NCI-H345 (cell line): ENCODE measurements at places on chromosomes 7 and 10.

GRCh38 chr10:130300608-130301020, 164.4 kb downstream of the GLRX3 start:
- DNase-seq, result no peak

DNA sequence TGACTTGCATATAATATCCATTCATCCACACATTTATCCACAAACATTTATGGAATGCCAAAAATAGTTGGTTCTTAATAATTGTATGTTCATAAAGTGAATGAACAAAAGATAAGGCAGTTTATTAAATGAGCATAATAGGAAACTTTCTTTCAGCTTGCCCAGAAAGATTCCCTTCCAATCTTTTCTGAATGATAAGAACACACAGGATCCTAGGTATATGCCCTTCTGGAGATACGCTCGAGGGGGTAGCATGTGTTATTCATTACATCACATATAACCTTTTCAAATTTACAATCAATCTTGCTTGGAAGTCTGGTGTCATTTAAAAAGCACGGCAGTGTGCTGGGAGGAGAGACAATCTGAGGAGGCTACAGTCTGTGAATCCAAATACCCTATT, 80.4 kb upstream of the PDK4 start:
- no peak for DNase-seq

DNA sequence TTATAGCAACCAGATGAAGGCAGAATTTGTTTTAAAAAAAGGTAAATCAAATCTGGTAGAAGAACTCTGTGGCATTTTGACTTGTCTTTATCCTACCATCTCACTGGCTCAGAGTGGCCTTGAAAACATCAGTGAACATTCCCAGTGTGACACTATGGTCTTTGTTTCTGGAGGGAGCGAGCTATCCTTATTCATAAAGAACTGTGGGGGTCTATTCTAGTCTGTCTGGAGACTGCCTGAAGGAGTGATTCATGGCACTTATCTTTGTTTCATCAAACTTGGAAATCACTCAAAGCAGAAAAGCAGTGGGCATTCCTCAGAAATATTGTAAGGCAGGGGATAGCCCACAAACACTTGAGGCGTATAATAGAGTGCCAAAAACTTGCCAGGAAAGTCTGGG, 719.1 kb downstream of the PCDH15 start:
- no peak for DNase-seq

DNA sequence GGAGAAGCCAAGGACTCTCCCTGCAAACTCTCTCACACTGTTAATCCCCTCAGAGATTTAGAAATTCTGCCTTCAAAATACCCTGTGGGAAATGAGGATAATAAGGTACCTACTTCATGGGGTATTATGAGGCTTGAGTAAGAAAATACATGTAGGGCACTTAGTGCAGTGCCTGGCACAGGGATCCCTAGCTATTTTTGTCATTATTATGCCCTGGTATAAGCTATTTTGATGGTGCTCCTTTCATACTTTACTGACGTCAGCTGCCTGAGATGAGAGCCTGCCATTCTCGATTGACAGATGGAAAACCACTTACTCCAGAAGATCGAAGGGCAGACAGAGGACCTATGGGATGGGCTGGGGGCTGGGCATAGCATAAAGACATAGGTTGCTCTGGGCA, 30.1 kb downstream of the MKX start:
- DNase-seq, result no peak

DNA sequence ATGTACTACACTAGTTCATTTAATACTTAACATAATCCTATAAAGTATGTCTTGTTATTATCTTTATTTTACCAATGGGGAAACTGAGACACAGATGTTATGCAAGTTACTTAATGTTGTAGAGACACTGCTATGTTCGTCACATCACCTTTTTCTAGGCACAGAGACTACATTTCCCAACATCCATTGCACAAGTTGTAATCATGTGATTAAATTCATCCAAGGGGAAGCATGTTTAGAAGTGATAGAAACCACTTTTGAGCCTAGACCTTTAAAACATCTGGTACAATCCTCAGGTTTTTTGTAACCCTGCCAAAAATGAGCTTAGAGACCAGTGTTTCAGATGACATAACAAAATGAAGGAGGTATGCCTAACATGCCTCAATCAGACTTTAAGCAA, 386.8 kb upstream of the HPS1 start:
- DNase-seq, result no peak

DNA sequence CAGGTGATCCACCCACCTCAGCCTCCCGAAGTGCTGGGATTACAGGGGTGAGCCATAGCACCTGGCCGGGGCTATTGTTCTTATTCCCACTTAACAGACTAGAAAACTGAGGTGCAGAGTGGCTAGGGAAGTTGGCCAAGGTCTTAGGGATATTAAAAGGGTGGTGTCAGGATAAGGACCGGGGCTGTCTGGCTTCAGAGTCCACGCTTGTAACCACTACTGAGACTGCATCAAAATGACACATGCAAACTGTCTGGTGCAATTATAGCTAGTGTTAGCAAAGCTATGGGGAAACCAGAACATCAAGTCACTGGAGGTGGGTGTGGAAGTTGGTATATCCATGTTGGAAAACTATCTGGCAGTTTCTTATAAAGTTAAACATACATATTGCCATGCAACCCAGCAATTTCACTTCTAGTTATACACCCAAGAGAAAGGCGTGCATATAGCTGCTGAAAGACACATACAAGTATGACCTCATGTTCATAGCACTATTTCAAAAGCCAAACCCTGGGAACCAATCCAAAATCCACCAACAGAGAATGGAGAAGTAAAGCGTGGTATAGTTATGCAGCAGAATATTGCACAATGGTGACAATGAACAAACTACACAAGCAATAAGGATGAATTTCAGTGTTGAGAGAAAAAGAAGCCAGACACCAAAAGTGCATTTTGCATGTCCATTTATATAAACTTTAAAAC, 33.9 kb upstream of the EEPD1 start:
- peak; percentile 7 for DNase-seq

DNA sequence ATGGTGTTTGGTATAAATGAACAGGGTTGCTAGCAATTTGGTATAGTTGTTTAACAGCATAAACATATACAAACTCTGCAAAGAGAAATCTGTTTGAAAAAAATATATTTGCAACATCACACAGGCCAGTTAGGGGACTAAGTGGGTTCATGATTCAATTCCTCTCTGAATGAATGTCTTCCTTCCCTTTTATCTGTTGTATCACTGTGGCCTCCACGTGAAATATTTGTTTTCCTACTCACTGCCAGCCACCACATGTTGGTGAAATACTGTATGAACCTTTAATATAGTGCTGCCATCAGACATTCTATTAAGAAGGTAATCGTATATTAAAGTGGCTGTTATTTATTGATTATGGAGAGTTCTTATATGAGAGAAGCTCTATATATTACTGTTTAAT, 157.0 kb downstream of the ARID5B start:
- DNase-seq, result no peak

DNA sequence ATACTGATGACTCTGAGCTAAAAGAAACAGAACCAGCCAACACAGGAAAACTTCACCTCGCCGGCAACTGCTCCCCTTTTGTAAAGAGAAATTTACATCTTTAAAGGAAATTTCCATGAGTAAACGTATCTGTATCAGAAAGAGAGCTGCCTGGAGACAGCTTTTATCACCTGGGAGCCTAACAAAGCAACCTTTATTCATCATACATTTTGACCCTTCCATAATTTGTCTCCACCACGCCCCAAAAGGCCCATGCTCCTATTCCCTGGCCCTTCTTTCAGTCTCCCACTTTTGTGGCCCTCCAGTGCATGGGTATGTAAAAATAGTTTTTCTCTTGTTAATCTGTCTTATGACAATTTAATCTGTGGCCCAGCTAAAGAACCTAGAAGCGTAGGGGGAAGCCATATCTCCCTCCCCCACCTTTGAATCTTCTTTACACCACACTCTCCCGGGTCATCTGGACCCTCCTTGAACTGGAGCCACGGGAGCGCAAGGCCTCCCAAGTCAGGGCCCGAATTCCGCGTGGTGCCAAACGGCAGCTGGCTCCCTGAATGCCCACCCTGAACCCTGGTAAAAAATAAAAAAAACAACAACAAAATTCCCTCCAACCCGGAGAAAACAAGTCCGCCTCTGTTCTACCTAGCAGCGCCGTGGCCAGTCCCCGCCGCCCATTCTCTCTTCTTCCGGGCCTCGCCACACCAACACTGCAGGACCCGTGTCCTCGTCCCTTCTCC, 15.4 kb upstream of the FKBP9 start:
- peak; percentile 16 for DNase-seq

DNA sequence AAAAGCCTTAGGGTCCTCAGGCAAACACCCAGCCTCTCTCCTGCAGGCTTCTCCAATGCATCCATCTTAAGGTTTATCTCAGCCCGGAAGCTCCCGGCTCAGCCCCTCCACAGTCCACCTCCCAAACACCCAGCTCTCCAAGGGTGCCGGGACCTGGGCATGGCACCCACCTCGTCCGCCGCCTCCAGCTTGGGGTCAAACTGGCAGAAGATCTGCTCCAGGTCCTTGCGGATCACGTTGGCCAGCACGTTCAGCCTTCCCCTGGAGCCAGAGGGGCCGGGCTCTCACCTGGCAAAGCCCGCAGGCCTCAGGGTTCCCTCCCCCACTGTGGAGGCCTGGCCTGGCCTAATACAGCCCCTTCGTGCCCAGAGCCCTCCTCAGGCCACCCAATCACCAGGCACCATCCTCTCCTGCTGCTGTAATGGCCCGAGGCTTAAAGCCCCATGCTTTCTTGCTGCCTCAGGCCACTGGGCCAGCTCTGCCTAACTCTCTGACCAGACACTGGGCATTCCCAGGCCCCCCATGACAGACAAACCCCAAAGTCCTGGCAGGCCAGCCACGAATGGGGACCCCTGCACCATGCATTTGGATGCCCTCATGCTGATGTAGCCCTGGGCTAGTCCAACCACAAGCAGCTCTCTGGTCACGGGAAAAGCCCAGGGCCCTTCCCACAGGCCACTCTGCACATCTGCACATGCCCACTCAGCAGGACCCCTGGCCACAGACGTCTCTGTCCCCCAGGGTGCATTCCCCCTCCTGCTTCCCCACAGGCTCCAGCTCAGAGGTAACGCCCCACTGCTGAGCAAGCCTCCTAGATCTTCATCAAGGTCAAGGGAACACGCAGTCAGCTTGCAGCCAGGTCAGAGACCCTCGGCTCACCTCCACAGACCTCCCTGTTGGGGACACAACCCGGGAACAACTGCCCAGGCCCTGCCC, 12.3 kb downstream of the OGDHL start:
- DNase-seq, result no peak

- DNase-seq, result peak; percentile 46
These were observed 1110.6 kb downstream of the TYW1 start for GRCh38 chr7:68107261-68107660.

GRCh38 chr7:45657136-45657889, 83.1 kb downstream of the ADCY1 start:
- no peak for DNase-seq

GRCh38 chr10:119714484-119714816, 11.4 kb upstream of the INPP5F start:
- DNase-seq, result no peak

GRCh38 chr7:28956608-28957063, 1.5 kb downstream of the TRIL start:
- peak; percentile 40 for DNase-seq

DNA sequence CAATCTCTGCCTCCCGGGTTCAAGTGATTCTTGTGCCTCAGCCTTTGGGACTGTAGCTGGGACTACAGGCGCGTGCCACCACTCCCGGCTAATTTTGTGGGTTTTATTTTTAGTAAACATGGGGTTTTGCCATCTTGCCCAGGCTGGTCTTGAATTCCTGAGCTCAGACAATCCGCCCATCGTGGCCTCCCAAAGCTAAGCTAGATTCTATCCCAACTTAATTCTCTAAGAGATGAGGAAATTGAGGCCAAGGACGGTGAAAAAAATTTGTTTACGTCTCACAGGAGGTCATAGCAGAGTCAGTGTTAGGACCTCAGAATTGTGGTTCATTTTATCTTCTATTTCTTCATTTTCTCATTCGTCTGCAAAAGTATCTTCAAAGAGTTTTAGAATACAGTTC, 6.1 kb downstream of the CCAR1 start:
- no peak for DNase-seq

DNA sequence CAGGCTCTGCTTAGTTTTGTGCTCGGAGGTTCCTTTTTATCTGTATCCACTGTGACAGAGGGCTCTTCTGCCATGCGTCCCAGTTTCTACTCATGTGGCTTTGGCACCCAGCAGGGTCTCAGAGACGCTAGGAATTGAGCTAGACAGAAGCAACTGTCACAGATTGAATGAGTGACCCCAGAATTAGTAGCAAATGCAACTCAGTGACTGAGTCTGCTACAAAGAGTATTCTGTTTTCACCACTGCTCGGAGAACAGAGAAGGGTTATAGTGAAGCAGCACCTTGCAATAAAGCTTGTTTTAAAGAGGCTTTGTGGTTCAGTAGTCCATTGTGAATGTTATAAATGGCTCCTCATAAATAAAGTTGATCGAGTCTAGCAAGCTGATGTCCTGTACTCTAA, 113.2 kb downstream of the DNAH11 start:
- no peak for DNase-seq

- no peak for DNase-seq
These were observed 58.1 kb downstream of the POLL start for GRCh38 chr10:101529725-101530553.

GRCh38 chr7:45567713-45568112, 6.5 kb upstream of the ADCY1 start:
- DNase-seq, result no peak

- peak; percentile 85 for DNase-seq
These were observed 169.5 kb upstream of the SVIL start for GRCh38 chr10:29804025-29804852.

DNA sequence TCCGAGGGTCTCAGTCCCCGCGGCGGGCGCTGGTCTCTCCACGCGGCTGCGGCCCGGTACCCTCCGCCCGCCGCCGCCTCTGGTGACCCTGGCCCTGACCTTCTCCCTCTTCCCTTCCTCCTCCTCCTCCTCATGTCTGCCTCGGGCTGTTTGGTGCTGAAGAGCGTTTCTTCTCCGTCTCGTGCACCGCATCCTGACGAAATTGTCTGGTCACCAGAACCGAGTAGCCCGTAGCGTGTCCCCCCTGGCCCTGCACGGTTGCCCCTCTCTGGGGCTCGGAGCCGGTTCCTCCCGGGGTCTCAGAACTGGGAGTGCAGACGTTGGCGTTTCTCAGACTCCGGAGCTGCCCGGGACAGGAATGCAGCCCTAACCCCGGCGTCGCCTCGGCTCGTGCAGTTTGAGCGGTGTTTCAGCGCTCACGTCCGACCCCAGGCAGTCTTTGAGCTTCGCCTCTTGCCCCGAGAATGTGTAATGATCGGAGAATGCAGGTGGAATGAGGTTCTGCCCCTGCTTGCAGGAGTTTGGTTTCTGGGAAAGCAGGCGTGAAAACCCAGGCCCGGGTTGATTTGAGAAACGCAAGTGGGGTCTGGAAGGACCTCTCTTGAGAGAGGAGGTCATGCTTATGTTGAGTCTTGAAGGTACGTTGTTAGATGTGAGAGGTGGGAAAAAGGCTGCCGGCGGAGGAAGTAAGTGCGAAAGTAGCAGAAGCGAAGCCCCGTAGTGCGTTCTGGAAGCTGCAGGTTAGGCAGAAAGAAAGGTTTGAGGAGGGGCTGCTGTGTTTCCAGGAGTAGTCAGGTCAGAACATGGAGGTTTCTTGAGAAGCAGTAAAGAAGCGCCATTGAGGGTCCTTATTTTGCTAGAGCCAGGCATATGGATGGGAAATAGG, 743 bp downstream of the RBM17 start:
- no peak for DNase-seq
